ENCODE measurements at places on chromosomes 6 and 20. TPM values are rescaled to one million over a fixed set of nuclear protein-coding genes. Genes with fewer than 3 reads are reported as not detected.

SIRPG gene
- 28.6 TPM for total RNA-seq

RAET1L gene
- not detected for total RNA-seq

DNA sequence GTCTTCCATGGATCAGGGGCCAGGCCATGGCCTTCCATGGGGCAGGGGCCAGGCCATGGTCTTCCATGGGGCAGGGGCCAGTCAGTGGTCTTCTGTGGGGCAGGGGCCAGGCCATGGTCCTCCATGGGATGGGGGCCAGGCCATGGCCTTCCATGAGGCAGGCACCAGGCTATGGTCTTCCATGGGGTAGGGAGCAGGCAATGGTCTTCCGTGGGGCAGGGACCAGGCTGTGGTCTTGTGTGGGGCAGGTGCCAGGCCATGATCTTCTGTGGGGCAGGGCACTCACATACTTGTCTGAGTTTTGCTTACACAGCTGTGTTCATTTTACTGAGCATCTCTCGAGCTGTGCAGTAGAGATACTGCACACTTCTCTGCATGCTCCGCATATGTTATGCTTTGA is 57.3 kb upstream of the THBS2 start:
- no peaks in the 10 kb centered on the region for H3K4me1 ChIP-seq
- no peak for DNase-seq
- no peak overlapping the region for H3K4me3 ChIP-seq
- H3K27me3 ChIP-seq, result peaks cover 1% of the 10 kb centered on the region
- no peaks in the 10 kb centered on the region for H3K36me3 ChIP-seq
- no peak overlapping the region for H3K27ac ChIP-seq

SAMD5 gene
- not detected for total RNA-seq

DNA sequence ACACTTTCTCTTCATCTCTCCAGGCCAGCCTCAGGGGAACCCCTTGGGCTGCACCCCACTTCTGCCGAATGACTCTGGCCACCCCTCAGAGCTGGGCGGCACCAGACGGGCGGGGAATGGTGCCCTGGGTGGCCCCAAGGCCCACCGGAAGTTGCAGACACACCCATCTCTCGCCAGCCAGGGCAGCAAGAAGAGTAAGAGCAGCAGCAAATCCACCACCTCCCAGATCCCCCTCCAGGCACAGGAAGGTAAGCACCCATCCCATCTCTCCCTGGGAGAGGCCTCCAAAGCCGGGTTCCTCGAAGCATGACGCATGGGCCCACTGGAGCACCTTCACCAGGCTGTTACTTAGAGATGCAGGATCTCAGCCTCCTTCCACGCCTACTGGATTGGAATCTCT is 11.3 kb downstream of the MDFI start:
- H3K27me3 ChIP-seq, result no peaks in the 10 kb centered on the region
- no peaks in the 10 kb centered on the region for H3K36me3 ChIP-seq
- DNase-seq, result no peak
- H3K27ac ChIP-seq, result no peak overlapping the region

TMEM200A gene
- 1.3 TPM for total RNA-seq

DNA sequence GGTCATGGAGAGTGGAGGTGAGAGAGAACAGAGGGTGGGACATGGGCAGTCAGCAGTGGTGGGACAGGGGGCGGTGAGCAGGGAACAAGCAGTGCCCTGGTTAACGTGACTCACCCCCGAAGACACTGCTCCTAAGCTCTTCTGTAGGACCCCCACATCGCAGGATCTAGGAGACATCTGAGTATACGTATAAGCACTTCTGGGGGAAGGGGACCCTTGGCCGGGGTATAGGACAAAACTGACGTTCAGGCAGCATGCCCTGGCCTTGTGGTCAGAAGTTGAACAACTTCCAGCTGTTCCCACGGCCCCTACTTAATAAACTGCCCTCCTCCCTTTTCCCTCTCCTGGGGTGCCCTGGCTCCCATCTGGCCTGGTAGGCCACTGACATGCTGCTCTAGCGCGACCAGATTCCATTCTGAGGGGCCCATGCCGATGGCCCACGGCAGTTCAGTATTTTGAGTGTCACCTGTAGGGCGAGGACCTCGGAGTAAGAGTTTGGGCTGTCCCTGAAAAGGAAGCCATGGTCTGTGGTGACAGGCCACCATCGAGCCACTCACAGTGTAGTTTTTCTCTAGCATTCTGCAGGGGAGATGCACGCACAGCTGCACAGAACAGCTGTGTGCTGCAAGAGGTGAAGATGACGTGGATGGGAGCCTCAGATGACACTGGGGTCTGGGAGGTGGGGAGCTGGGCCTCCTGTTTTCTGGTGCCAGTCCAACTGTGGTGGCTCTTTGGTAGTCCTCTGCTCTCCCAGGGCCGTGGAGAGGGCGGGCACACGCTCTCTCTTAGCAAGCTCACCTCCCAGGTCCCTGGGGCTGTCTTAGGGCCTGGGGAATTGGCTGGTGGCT is 38.4 kb downstream of the PPP1R3G start:
- H3K27me3 ChIP-seq, result no peaks in the 10 kb centered on the region
- H3K27ac ChIP-seq, result no peak overlapping the region
- no peak for DNase-seq
- no peak overlapping the region for H3K4me3 ChIP-seq
- peaks cover 2% of the 10 kb centered on the region for H3K4me1 ChIP-seq
- no peaks in the 10 kb centered on the region for H3K36me3 ChIP-seq

DNA sequence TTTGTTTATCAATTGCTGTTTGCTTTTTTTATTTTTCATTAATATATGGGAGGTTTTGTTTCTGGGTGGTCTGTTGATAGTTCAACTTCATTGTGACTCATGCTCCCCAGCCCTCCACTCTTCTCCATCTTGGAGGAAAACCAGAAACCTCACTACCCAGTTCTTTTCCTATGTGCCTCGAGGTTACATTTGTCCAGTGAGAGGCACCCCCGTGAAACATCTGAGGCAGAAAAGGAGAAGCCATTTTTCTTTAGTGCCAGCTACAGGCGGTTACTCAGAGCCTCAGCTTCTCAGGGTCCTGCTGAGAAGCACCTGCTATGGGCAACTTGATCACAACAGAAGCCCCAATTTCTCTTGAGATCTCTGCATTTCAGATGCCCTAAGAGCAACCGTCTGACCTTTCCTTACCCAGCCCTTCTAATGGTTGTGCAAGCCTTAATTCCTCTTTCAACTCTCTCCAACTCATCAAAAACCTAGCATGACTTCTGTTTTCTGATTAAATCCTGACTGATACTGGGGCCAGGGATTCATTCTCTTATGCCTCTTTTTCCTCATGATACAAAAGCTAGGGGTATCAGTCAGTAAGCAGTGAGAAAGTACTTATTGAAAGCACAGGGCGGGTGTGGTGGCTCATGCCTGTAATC is 144.6 kb downstream of the ELOVL4 start:
- H3K27ac ChIP-seq, result no peak overlapping the region
- H3K36me3 ChIP-seq, result no peaks in the 10 kb centered on the region
- H3K4me3 ChIP-seq, result no peak overlapping the region
- no peak for DNase-seq
- no peaks in the 10 kb centered on the region for H3K4me1 ChIP-seq

GRCh38 chr6:69631552-69632346 is 165.1 kb downstream of the LMBRD1 start:
- H3K27me3 ChIP-seq, result no peaks in the 10 kb centered on the region
- no peak overlapping the region for H3K4me3 ChIP-seq
- DNase-seq, result no peak

GRCh38 chr6:11132194-11132888 is 20.8 kb upstream of the ERVFRD-1 start:
- no peak overlapping the region for H3K4me3 ChIP-seq
- H3K4me1 ChIP-seq, result no peaks in the 10 kb centered on the region
- DNase-seq, result no peak
- no peak overlapping the region for H3K27ac ChIP-seq
- no peaks in the 10 kb centered on the region for H3K27me3 ChIP-seq
- H3K36me3 ChIP-seq, result peaks cover 14% of the 10 kb centered on the region

- H3K4me3 ChIP-seq, result no peak overlapping the region
- no peak for DNase-seq
- H3K27me3 ChIP-seq, result peaks cover 11% of the 10 kb centered on the region
- H3K36me3 ChIP-seq, result no peaks in the 10 kb centered on the region
- no peak overlapping the region for H3K27ac ChIP-seq
- peaks cover 8% of the 10 kb centered on the region for H3K4me1 ChIP-seq
Observed at GRCh38 chr6:39729945-39730344, 4.7 kb upstream of the KIF6 start.

DNA sequence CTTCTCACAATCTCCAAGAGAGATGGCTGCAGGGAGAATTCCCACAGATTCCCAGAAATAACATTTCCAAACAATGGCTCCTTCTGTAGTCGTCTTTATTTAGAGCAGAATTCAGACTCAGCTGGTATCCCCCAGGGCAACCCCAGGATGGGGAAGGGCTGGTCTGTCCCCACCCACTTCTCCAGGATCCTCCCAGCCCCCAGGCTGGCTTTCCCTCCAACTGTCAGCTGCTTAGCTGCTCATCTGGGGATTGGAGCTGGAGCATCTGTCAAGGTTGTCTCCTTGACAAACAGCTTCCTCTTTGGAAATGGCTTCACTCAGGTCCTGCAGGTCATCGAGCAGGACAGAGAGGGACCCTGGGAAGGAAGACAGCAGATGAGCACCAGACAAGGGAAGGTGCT is 3.5 kb upstream of the PSORS1C2 start:
- H3K27ac ChIP-seq, result no peak overlapping the region
- H3K4me3 ChIP-seq, result no peak overlapping the region

CYP39A1 gene
- not detected for total RNA-seq

DNA sequence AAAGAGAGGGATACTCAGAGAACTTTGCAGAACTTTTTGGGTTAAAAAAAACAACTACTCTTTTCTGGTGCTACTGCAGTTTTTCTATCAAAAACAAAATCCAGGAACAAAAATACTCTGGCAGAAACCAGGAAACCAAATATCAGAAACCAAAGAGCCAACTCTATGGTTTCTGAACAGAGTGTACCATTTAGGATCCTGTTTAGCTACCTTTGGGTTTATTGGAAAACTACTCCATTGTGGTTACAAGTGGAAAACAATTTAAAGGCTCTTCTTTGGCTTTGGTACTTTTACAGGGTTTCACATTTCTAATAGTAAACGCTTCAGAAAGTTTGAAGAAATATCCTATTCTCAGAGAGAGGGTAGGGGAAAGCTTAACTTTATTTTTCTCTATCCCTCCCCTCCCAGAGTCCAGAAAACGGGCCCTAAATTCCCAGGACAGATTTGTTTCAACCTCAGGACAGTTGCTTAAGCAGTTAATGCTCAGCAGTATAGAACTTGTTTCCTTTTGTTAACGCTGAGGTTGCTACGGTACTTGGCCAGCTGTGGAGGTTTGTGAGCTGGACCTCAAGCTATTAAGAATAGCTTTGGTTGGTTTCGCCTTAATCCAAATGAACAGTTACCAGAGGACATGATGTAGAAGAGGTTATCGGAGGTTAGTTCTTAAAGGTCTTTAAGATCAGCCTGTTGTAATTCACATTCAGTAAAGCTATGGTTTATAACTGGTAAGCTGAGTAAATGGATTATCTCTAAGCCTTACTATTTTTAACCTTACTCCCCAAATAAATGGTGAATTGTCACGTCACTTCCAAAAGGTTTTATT is 47.9 kb downstream of the FOXO3 start:
- no peak for DNase-seq
- no peaks in the 10 kb centered on the region for H3K36me3 ChIP-seq
- H3K27ac ChIP-seq, result no peak overlapping the region
- no peak overlapping the region for H3K4me3 ChIP-seq

C6orf132 gene
- 0.06 TPM for total RNA-seq

- H3K27ac ChIP-seq, result peak overlapping the region; percentile 5
- H3K27me3 ChIP-seq, result no peaks in the 10 kb centered on the region
Observed at GRCh38 chr6:158909938-158910337, 90.1 kb downstream of the RSPH3 start.

NKX2-2 gene
- not detected for total RNA-seq
